ENCODE measurements at places on chromosomes 6 and 20.

- DNase-seq = no peak
- H3K27ac ChIP-seq = no peak overlapping the region
- no peaks in the 10 kb centered on the region for H3K36me3 ChIP-seq
- H3K4me3 ChIP-seq = no peak overlapping the region
Observed at GRCh38 chr20:40952136-40952535, 76.5 kb upstream of the TOP1 start.

GRCh38 chr6:97460394-97461080, 177.5 kb upstream of the MMS22L start:
- H3K27ac ChIP-seq = no peak overlapping the region
- DNase-seq = no peak
- no peak overlapping the region for H3K4me3 ChIP-seq

- H3K27ac ChIP-seq = no peak overlapping the region
- no peaks in the 10 kb centered on the region for H3K4me1 ChIP-seq
- no peaks in the 10 kb centered on the region for H3K36me3 ChIP-seq
- peak; percentile 34 for DNase-seq
- H3K4me3 ChIP-seq = no peak overlapping the region
Observed at GRCh38 chr6:364609-365540, 26.7 kb upstream of the IRF4 start.

DNA sequence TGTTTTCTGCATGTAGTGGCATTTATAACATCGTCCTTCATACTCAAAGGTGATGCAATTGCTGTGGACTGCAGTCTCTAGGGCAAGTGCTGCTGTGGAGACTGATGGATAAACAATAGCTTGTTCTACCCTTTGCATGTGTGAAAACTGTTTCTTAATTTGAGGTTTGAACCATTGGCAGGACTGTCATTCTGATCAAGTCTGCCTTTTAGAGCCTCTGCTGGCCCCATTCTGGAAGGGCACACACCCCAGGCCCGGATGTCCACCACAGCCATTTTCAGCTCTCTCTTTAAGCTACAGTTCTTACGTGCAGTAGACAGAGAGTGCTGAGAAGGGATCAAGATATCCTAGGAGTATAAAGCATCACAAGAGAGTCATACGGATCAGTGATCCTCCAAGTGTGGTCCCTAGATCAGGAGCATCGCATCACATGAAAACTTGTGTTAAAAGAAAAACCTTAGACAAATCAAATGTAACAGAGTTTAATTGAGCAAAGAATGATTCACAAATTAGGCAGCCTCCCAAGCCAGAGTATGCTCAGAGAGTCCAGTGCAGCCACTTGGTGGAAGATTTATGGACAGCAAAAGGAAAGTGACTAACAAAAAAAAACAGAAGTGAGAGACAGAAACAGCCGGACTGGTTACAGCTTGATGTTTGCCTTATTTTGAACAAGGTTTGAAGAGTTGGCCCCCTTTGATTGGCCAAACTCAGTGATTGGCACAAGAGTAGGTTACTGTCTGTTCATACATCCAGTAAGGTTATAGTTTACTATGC, 52.0 kb downstream of the FRK start:
- H3K27me3 ChIP-seq = no peaks in the 10 kb centered on the region
- DNase-seq = no peak
- no peak overlapping the region for H3K4me3 ChIP-seq
- H3K27ac ChIP-seq = no peak overlapping the region
- H3K4me1 ChIP-seq = no peaks in the 10 kb centered on the region
- H3K36me3 ChIP-seq = no peaks in the 10 kb centered on the region

GRCh38 chr6:45736134-45736533, 279.5 kb downstream of the CLIC5 start:
- DNase-seq = no peak
- no peaks in the 10 kb centered on the region for H3K27me3 ChIP-seq
- H3K36me3 ChIP-seq = no peaks in the 10 kb centered on the region
- no peaks in the 10 kb centered on the region for H3K4me1 ChIP-seq
- H3K4me3 ChIP-seq = no peak overlapping the region

DNA sequence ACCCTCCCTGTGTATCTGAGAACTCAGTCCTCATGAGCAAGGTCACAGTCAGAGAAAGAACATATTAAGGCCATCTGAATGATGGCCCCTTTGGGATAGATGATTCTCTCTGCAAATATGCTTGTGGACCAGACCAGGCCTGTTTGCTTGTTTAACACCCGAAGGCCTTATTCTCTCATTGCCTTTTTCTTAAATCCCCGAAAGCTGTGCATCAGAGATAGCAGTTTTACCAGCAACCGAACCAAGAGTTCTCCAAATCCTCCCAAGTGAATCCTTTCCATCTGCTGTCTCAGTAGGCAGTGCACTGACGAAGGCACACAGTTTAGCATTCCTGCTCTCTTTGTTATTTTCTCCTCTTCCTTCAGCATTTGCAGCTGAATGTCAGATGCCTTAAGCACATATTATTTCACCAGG, 79.8 kb downstream of the TRMT6 start:
- no peaks in the 10 kb centered on the region for H3K4me1 ChIP-seq
- no peaks in the 10 kb centered on the region for H3K36me3 ChIP-seq
- H3K27me3 ChIP-seq = no peaks in the 10 kb centered on the region
- no peak for DNase-seq

GRCh38 chr6:113018351-113019151, 671.4 kb downstream of the RFPL4B start:
- no peak overlapping the region for H3K4me3 ChIP-seq
- DNase-seq = peak; percentile 31
- no peak overlapping the region for H3K27ac ChIP-seq
- no peaks in the 10 kb centered on the region for H3K36me3 ChIP-seq
- H3K27me3 ChIP-seq = no peaks in the 10 kb centered on the region

Measured in kidney (tissue), 22 donors.